ENCODE measurements at places on chromosomes 7 and 10.
A peak's percentile ranks its signal among the peaks of the same experiment; 100 is the strongest.

- peak; percentile 69 for DNase-seq
These were observed at the start of gene MXI1 for GRCh38 chr10:110207011-110207804. TSS of gene MXI1 (plus strand) at chr10:110207605. CDS start at chr10:110207809, 204 bp downstream.

DNA sequence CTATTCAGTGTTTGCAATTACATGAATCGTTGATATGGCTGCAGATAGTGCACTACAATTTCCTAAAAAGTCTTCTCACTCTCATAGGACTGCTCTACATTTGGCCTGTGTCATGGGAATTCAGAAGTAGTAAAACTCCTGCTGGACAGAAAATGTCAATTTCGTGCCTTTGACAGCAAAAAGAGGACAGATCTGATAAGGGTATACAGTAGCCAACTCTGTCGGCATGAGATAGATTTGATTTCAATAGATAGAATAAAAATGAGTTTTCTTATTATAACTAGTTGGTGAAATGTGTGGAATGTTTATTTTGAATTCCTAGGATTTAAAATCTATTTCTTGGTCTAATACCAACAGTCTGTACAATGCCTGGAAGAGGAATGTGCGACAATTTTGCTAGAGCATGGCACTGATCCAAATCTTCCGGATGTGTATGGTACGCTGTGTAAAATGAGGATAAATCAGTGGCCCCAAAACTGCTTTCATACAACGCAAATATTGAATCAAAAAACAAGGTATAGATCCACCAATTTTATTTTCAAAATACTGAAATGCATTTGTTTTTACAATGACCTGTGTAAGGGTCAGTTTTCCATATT lies 133.5 kb upstream of the CDK13 start:
- no peak for DNase-seq

DNA sequence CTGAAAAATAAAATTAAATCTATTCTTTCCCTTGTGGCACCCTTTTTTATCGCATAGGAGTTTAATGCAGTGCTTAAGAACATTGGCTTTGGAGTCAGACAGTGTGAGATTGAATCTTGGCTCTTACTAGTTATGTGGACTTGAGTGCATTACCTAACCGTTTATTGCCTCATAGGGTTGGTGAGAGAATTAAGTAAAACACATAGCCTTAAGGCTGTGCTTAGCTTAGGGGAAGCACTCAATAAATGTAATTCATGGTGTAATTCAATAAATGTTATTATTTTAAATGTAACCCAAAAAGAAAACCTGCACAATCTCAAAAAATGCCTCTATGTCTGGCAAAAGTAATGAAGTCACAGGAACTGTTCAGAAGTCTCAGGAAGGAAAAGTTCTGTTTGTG lies 2.7 kb downstream of the STK17A start:
- DNase-seq: no peak

- DNase-seq: no peak
These were observed 340.2 kb downstream of the KCNMA1 start for GRCh38 chr10:77297393-77297739.

GRCh38 chr7:36262309-36263094 lies 109.4 kb downstream of the EEPD1 start:
- DNase-seq: no peak

DNA sequence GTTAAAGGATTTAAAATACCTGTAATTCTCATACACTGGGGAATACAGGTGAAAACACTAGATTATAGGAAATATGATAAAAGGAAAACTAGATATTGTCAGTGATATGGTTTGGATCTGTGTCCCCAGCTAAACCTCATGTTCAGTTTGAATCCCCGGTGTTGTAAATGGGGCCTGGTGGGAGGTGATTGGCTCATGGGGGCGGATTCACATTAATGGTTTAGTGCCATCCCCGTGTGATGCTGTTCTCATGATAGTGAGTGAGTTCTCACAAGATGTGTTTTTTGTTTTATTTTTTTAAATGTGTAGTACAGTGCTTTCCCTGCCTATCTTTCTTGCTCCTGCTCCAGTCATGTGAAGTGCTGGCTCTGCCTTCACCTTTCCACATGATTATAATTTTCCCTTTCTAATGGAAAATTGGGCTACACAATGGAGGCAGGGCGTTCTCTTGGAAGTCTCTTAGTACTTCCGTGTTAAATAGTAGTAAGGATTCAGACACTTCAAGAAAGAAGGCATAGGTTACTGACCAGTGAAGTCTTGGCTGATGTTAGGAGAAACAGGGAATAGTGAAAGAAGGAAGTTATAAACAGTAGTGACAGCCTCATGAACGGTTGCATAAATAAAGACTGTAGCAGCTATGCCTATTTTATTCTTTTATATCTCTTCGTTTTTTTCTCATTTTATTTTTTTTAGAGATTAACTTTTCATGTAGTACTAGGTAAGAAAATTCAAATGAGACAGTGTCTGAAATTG lies 386.4 kb downstream of the SUGCT start:
- DNase-seq: no peak

GRCh38 chr7:87147500-87147899 lies 4.8 kb upstream of the DMTF1 start:
- no peak for DNase-seq

DNA sequence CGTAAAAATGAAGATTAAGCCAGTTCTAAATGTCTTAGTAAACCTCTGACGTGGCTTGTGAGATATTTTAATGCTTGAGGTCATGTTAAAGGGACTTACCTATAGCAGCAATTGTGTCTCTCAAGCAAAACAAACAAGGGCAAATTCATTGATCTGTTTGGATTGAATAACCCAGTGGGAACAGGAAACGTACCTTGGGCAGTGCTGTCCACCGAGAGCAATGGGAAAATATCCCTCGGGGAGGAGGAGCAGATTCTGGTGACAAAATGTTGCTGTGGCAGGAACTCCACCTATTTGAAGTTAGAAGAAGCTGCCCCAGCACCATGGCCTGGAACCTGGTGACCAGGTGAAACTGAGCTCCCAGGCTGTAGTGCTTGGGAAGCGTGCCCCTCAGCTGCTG lies 107.1 kb upstream of the FZD8 start:
- DNase-seq: no peak

DNA sequence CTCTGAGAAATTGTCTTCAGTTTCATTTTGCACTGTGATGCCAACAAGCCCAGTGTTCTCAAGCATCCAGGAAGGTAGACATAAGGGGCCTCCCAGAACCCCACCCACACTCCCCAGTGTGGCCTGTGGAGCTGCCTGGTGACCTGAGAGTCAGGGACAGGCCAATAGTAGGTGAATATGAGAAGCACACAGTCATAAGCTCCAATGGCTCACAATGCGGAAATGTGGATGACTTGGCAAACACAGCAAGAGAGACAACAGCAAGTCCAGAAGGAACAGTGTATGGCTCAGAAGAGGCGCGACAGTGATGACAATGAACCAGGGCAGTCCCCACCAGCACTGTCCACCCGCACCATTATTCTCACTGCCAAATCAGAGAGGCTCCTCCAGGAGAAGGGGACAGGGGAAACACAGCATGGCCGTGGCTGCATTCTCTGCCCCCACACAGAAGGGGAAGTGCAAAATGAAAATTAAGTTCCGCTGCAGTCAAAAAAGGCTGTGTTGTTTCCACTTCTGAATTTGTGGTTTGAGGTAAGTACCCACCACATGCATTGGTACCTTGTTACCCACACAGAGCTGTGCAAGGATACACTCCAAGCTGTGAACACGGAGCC lies 419.8 kb downstream of the GRID1 start:
- DNase-seq: no peak

GRCh38 chr10:104581884-104582601 lies 59.0 kb upstream of the SORCS3 start:
- DNase-seq: no peak

DNA sequence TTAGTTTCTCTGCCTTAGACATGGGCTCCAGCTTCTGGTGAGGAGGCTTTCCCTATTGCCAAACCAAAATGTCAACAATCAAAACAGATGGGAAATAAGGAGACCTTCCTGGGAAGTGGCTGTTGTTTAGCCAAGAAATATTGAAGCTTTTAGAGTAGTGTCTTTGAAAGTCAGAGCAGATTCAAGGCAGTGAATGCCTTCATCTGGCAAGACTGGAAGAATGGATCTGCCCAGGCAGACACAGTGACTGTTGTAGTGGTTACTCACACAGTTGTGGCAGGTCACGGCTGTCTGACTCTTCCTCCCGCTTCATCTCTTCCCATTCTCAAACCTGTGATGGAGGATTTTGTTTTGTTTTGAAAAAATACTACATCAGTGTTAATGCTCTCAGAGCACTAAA lies 154.1 kb upstream of the ADO start:
- no peak for DNase-seq

DNA sequence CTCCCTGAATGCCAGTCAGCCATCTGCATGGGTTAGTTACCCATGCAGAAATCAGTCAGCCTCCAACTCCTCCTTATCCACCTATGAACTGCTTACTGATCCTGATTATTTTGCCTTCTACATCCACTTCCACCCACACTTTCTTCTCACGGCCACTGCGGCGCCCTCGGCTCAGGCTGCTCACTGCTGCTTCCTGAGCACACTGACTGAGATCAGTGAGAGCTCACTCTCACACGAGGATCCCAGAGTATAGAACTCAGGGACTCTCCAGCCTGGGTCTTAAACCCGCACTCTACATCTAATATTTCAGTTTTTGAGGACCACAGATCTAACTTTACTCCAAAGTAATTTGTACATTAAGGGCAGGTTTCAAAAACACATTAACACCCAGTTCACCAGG lies 64.4 kb downstream of the GRB10 start:
- DNase-seq: no peak

DNA sequence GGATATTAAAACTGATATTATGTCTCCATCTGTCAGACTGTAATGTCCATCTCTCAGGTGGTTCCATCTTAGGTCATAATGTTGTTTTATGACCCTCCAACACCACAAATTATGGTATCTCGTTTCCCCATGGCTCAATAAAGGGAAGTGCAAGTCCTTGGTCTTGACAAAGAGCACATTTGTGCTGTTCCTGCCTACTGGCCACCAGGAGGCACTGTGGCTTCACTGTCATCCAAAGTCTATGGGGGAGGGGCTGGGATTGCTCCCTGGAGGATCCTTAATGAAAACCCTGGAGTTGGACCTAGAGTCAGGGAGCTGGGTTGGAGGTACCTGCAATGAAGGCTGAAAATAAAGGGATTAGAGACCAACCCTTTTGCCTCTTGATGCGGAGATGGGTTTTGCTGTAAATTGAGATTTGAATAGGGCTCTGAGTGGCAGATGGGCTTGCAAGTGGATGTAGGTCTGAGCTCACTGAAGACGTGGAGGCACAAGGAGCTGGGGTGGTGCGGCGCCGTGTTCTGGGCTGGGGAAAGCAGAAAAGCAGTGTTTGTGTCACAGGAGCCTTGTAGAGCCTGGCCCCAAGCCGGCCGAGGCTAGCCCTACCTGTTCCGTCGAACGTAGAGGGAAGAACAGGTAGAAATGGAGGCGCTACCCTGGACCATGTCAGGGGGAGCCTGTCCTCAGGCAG lies 180.5 kb upstream of the PRSS58 start:
- peak; percentile 24 for DNase-seq

DNA sequence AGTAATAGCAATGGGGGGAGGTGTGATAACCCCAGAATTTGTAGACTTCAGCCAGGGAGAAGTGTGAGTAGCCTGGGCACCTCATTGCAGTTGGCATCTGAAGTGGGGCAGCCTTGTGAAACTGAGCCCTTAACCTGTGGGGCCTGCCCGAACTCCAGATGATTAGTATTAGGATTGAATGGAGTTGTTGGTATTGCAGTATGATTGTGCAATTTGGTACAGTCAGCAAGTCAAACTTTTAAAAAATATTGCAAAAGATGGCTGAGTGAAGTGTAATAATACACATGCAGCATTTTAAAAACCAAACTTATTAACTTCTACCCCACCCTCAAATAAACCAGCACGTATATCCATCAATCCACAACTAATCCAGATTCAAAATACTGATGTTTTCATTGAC lies 9.3 kb downstream of the RBM33 start:
- no peak for DNase-seq

DNA sequence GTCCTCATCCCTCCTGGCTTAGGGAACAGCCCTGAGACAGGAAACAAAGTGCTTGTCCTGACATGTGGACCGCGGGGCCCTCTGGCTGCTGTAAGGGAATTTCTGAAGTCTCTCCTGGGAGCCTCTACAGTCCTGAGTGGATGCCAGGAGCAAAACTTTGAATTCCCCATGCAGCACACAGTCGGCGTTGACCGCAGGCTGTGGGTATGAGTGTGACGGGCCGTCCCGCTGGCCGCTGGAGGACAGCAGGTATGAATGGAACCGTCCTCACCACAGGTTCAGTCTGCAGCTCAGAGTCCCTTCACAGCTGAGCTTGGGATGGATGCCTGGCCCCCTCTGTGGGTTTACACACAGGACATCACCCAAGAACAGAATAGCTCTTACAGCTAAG lies 94.9 kb downstream of the GPR26 start:
- DNase-seq: no peak

DNA sequence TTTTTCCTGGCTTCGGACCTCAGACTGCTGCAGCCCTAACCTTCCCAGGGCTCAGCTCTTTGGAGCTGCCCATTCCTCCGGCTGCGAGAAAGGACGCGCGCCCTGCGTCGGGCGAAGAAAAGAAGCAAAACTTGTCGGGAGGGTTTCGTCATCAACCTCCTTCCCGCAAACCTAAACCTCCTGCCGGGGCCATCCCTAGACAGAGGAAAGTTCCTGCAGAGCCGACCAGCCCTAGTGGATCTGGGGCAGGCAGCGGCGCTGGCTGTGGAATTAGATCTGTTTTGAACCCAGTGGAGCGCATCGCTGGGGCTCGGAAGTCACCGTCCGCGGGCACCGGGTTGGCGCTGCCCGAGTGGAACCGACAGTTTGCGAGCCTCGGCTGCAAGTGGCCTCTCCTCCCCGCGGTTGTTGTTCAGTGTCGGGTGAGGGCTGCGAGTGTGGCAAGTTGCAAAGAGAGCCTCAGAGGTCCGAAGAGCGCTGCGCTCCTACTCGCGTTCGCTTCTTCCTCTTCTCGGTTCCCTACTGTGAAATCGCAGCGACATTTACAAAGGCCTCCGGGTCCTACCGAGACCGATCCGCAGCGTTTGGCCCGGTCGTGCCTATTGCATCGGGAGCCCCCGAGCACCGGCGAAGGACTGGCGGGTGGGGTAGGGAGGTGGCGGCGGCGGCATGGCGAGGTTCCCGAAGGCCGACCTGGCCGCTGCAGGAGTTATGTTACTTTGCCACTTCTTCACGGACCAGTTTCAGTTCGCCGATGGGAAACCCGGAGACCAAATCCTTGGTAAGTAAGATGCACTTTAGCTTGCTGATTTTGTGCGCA lies at the start of gene PLXDC2:
TSS of gene PLXDC2 (plus strand) at position 22 of the 820 bp plus-strand sequence.
- DNase-seq: peak; percentile 72

- no peak for DNase-seq
These were observed 33.6 kb upstream of the HDAC9 start for GRCh38 chr7:18461785-18462467.

GRCh38 chr10:29767968-29768367 lies 133.2 kb upstream of the SVIL start:
- no peak for DNase-seq

GRCh38 chr7:140153666-140154161 lies 23.1 kb downstream of the KDM7A start:
- no peak for DNase-seq
